Kidney epithelial cell (primary cell): ENCODE measurements at places on chromosomes 13 and 19. TPM values are rescaled to one million over a fixed set of nuclear protein-coding genes. Genes with fewer than 3 reads are reported as not detected.

DNA sequence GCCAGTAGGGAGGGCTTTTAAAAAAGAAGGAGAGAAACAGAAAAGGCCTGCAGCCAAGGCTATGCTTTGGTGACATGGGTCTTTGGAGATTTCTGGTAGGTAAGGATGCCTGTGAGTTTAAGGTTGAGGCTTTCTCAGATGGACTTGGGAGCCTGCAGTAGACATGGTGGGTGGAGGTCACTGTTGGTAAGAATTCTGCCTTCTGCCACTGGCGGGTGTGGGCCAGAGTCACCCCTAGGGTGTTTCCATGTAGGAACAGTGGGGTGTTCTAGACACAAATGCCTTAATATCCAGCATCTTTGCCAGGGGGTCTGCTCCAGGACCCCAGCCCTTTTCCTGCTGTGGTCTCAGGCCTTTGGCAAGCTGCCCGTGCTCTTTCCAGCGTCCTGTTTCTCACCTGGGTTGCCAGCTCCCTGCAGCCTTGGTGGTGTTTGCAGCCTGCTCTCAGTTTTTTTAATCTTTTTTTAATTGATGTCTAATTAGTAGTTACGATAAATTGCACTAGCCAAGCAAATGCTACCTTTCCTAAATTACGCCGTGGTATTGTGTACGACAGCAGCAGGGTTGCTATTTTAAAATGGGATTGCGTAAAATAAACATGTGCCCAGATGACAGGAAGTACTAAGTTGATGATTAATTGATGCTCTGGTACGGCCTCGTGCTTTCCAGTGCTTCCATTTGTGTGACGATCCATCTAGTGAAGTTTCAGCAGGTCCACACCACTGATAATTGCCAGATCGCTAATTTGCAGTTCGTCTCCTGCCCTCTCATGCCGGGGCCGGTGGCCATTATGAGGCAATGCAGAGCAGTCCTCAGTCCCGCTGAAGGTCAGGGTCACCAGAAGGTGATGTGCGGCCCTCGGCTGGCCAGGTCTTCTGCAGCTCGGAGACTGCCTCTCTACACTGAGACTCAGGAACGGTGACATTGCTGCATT is 35.3 kb upstream of the NPAS1 start:
- DNase-seq = no peak

Gene KLC3
- 8.6 and 8.9 TPM in 2 replicates for total RNA-seq

- DNase-seq = no peak
Observed at GRCh38 chr19:47404334-47405196, 14.8 kb downstream of the MEIS3 start.

Gene CCDC8
- 21.8 and 22.2 TPM in 2 replicates for total RNA-seq

DNA sequence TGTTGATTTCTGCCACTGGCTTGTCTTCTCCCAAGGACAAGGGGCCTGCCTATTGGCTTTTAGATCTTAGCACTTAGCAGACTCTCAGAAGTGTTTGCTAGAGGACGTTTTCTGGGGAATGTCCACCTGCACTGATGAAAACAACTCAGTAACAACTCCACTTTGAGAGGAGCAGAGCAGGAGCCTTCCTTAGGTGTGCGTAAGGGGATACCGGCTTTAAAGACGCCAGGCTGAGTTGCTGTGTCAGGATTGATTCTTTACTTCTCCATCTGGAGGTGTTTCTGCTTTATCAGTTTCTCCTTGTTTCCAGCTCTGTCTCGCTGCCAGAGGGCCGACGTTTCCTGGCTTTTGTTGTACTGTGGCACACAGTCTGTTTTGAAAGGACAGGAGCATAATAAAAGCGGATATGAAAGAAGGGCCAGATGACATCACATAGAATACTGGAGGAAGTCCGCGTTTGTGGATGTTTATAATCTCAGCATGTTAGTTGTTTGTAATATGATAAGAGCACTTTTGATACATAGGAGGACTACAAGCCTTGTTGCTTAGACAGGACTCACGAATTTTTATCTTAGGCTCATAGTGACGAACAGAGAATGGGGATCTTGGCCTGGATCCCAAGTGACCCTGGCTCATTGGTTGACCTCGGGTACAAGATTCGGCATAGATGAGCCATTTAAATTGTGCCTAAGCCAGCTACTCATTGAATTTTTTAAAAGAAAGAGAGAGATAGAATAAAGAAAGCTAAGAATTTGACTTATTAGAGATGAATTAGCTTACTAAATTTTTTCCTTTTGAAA is 34.6 kb downstream of the COL4A2 start:
- no peak for DNase-seq

DNA sequence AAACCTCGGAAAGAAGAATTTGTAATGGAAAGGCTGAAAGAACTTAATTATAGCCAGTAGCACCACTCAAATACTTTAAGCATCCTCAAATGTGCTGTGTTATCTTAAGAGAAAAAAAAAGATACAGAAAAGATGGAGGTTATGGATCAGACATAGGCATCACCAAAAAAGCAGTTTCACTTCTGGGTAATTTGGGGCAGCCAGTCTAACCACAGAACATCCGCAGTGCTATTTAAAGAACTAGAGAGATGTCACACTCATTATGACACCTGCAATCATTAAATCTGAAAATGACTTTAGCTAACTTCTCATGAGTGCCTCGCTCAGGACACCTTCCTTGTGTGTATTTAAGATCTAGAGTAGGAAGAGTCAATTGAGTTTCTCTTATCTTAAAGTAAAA is 211.8 kb downstream of the RBM26 start:
- no peak for DNase-seq

DNA sequence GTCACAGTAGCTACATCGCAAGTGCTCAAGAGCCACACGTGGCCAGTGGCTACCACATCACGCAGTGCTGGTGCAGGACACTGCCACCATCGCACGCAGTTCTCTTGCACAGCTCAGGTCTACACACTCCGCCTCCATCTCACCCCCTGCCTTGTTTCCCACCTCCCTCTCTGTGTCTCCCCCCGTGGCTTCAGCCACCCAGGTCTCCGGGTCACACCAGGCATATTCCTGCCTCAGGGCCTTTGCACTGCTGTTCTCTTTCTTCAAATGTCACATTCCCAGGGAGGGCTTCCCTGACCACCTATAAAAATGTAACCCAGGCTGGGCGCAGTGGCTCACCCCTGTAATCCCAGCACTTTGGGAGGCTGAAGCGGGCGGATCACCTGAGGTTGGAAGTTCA is 10.6 kb downstream of the CCDC8 start:
- no peak for DNase-seq

GRCh38 chr13:35598233-35598632 is 121.7 kb upstream of the MAB21L1 start:
- no peak for DNase-seq

- no peak for DNase-seq
Observed at GRCh38 chr13:30196025-30196424, 111.3 kb downstream of the KATNAL1 start.

DNA sequence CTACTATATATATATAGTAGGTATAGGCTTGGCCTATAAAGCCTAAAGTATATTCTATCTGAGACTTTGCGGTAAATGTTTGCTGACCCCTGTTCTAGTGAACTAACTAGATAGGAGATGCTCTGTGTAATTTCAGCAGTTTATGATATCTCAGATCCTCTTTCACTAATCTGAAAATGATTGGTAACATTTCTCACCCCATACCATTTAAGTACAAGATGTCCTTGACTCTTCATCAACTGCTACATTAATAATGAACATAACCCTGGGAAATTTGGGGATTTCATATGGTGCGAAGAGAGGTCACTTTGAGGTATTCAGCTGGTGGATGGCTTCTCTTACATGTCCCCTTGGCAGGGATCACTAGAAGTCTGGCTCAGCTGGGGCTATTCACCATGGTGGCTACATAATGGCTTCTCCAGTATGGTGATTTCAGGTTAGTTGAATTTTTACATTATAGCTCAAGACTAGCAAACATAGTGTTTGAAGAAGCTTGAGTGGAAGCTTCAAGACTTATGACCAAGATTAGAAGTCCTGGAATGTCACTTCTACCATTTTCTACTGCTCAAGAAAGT is 103.6 kb upstream of the MYCBP2 start:
- DNase-seq = no peak

- no peak for DNase-seq
Observed at GRCh38 chr13:97003071-97003470, 8.8 kb upstream of the OXGR1 start.

DNA sequence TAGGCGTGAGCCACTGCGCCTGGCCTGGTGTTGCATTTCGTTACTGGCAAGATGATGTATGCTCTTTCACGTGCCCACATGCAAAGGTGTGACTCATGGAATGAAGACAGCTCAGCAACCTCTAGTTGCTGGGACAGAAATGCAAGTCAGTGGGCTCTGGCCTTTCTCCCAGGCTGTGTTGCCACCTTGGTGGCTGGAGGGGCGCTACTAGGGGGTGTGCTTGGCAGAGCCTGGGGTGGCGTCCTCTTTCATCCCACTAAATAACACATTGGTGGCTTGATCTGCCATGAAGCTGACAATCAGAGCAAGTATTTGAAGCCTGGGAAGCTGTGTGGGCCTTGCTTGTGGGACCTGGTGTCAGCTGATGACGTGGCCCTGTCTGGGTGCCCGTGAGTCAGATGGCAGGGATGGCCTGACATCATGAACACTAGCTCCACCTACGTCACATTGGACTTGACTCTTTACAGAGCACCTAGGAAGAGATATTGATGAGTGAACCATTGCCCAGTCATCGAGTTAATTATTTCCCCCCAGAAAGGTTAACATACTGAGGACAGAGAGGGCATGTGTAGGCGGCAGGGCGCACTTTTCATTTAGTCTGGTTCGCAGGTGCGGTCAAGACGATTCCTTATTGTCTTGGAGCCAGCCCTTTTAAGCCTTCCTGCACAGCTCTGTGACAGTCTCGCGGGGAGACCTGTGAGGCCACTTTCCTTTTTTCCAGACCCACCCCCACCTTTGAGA is 154.2 kb downstream of the TM9SF2 start:
- peak; percentile 92 for DNase-seq

- DNase-seq = no peak
Observed at GRCh38 chr19:17448131-17448967, at the start of gene TMEM221. TSS of gene TMEM221 (minus strand) at chr19:17448668. CDS start at chr19:17448462, 206 bp downstream.

Gene ERICH4
- total RNA-seq = not detected in 2 replicates

GRCh38 chr13:42039457-42039945 is 8.9 kb upstream of the DGKH start:
- no peak for DNase-seq

Gene MYH14
- total RNA-seq = 87.8 and 96.0 TPM in 2 replicates

Gene TSSK6
- total RNA-seq = 3.4 and 6.4 TPM in 2 replicates

- peak; percentile 4 for DNase-seq
Observed at GRCh38 chr13:59086147-59086546, 1077.6 kb downstream of the DIAPH3 start.

- no peak for DNase-seq
Observed at GRCh38 chr13:73782450-73783449, 351.5 kb downstream of the KLF12 start.

GRCh38 chr13:32019612-32020233 is 11.9 kb upstream of the FRY start:
- peak; percentile 28 for DNase-seq

- DNase-seq = peak; percentile 71
Observed at GRCh38 chr13:101875717-101876393, 423.4 kb downstream of the ITGBL1 start.

GRCh38 chr19:47643281-47643680 is 34.3 kb downstream of the BICRA start:
- DNase-seq = no peak

Gene KLF1
- not detected in 2 replicates for total RNA-seq

DNA sequence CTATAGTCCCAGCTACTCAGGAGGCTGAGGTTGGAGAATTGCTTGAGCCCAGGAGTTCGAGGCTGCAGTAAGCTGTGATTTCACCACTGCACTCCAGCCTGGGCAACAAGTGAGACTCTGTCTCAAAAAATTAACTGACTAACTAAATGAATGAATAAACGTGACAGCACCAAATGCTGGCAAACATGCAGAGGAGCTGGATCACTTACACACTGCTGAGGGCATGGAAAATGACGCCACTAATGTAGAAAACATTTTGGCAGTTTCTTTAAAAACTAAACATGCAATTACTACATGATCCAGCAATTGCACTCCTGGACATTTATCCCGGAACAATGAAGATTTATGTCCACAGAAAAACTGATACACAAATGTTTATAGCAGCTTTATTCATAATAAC is 31.3 kb upstream of the GTF3A start:
- DNase-seq = no peak

- no peak for DNase-seq
Observed at GRCh38 chr19:29482855-29483640, 42.7 kb upstream of the VSTM2B start.

GRCh38 chr13:30125422-30126073 is 181.8 kb downstream of the KATNAL1 start:
- peak; percentile 84 for DNase-seq

DNA sequence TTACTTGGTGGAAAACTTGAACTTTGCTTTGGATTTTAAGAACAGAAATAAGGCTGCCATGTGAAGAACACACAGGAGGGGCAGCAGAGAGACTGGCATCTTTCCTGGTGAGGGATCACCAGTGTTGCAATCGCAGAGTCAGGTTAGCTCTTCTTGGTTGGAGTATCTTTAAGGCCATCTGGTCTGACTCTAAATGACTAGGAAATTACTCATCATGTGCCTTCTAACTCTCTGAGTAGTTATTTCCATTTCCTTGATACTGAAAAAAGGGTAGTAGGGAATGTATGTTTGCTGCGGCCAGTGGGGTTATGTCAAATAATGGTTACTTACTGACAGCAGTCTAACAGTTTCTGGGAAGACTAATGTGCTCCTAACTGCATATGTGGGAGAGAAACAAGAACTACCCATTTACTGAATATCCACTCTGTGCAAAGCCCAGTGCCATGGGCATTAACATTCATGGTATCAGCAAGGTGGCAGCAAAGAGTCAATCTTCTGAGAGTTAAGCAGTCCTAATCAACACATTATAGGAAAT is 122.1 kb downstream of the COG6 start:
- DNase-seq = peak; percentile 42

DNA sequence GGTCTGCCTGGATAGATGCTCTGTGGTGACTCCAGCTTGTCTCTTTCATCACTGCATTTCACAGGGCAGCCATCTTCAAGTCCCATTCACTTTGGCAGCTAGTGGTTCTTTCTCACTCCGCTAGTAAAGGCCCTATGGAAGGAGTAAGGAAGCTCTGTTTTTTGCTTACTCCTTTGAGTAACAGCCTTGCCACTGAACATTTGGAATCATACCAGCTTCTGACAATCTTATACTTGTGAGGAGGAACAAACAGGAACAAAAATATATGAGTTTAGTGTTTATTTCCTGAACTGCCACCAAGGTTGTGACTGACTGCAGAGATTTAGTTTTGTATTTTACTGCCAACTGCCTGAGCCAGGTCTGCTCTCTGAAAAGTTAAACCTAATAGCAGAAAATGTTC is 38.7 kb downstream of the KCTD4 start:
- no peak for DNase-seq

Gene KLK7
- total RNA-seq = 18.7 and 18.8 TPM in 2 replicates

Gene ZNF560
- 0.33 and 0.55 TPM in 2 replicates for total RNA-seq

GRCh38 chr13:111897178-111897845 is 169.6 kb upstream of the SOX1 start:
- no peak for DNase-seq

Gene FAM216B
- not detected in 2 replicates for total RNA-seq

Gene NLRP9
- not detected in 2 replicates for total RNA-seq

Gene ZNF497
- 0.58 and 3.1 TPM in 2 replicates for total RNA-seq

DNA sequence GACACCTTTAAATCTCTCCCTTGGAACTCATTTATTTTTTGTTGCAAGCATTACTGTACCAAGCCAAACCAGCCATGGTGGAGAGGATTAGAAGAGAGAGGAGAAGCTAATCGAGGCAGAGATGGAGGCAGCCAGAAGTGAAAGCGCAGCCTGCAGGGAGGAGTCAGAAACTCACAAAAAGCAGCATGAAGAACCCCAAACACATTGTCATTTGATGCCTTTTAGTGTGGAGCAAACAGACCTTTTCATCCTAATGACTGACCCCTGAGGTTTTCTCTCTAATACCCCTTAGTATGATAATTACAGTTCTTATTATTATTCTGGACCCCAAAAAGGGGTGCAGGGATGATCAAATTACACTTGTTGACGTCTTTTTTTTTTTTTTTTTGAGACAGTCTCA is 62.5 kb downstream of the TNFRSF19 start:
- no peak for DNase-seq

Gene EXOC3L2
- total RNA-seq = 0.27 TPM in 1 of 2 replicates, not detected in the other
